ENCODE measurements at places on chromosomes 3 and 15.

DNA sequence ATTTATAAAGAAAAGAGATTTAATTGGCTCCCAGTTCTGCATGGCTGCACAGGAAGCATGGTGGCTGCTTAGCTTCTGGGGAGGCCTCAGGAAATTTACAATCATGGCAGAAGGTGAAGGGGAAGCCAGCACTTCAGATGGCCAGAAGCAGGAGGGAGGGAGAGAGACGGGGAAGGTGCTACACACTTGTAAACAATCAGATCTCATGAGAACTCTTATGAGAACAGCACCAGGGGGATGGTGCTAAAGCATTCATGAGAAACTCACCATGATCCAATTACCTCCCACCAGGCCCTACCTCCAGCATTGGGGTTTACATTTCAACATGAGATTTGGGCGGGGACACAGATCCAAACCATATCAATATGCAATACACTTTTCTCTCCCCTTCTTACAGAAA lies 73.7 kb downstream of the ECT2 start:
- no peak for DNase-seq

- DNase-seq = peak; percentile 88
Measured at GRCh38 chr3:46909535-46910161, 32.1 kb downstream of the PTH1R start.

GRCh38 chr3:182308328-182308727 lies 485.0 kb upstream of the ATP11B start:
- DNase-seq = no peak

DNA sequence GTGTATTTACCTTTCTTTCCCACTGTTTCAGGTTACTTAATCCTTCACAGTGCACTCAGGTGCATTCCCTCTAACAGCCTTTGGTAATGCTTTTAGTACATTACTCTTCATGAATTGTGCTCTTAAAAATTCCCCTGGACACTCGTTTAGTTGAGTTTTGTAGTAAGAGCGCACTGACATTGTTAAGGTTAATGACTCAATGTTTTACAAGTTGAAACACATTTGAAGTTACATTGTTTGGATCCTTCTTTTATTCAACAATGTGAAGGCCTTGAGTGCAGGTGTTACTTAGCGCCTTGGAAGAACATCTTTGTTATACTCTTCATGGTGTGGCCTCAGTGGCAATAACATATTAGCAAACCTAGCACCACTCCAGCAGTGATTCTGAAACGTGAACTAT lies 739.6 kb downstream of the NAALADL2 start:
- DNase-seq = no peak

GRCh38 chr3:62119139-62119538 lies 254.2 kb downstream of the FEZF2 start:
- no peak for DNase-seq

- no peak for DNase-seq
Measured at GRCh38 chr15:50893976-50894375, 14.5 kb upstream of the AP4E1 start.

GRCh38 chr3:182631183-182632076 lies 161.9 kb upstream of the ATP11B start:
- DNase-seq = no peak

- no peak for DNase-seq
Measured at GRCh38 chr3:28590860-28591259, 242.2 kb upstream of the AZI2 start.

DNA sequence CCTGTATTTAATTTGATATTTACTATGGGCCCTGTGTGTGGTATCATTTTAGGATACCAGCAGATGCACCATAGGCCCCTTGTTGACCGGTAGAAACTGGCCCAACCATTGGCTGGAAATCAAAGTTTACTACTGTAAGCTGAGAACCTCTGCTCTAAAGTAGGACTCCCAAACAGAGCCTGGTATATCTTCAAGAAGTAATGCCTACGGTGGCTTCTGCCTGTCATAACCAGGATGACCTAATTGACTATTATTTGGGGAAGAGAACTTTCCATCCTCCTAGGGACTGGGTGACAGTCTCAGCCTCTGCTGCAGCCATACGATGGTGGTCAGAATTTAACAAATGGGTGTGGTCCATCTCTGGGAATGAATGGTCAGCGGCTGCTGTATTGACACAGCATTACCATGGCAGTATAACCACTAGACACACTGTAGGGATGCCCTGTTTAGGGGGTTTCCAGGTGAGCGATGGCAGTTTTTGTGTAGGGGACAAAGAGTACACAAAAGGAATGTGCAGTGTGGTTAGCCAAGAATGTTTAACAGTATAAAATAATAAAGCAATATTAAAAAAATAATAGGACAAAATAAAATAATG lies 37.3 kb downstream of the RARB start:
- DNase-seq = no peak

- no peak for DNase-seq
Measured at GRCh38 chr15:100779331-100780207, 100.1 kb upstream of the ALDH1A3 start.

DNA sequence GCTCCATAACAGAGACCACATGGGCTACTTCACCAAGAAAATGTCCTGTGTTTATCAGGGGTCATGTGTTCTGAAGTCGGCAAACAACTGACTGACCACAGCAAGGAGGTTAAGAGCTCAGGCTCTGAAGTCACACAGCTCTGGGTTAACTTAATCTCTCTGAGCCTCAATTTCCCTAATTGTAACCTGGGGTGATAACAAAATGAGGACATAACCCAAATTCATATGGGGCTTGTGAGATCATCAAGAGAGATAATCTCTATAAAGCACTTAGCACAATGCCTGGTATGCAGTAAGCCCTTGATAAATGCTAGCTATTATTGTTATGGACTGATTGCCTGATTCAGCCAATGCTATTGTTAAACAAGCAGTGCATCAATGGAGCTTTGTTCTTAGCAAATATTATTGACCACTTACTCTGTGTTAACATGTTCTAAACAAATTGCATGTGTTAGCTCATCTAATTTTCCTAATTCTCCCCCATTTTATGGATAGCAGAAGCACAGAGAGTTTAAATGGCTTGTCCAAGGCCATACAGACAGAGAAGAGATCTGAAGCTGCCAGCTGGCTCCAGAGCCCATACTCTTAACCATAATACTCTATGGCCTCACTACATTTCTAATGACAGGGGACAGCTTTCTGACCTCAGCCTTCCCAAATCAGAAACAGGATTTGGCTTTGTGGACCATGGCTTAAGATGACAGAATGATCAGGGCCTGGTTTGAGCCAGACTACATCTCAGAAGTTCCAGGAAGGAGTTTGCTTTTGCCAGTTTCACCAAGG lies 78.3 kb downstream of the SHQ1 start:
- no peak for DNase-seq

GRCh38 chr3:160677459-160677881 lies 510 bp downstream of the ARL14 start:
- DNase-seq = peak; percentile 24

DNA sequence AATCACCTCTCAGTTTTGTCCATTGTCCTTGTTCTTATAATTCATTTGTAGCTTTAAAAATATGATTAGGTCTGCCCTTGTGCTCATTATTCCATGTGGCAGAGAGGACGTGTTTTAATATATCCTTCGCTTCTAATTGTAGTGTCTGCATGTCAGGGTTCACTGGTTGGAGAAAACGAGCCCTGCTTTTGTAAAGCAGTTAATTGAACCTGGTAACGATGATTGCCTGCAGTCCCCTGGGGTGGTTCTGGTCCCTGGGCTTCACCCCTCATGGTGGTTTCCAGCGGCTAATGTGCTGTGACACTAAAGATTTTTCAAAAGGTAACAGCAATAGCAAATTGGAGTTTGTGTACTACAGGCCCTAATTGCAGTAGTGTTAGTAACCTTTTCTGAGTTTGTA lies 299.6 kb downstream of the CACNA2D3 start:
- no peak for DNase-seq

DNA sequence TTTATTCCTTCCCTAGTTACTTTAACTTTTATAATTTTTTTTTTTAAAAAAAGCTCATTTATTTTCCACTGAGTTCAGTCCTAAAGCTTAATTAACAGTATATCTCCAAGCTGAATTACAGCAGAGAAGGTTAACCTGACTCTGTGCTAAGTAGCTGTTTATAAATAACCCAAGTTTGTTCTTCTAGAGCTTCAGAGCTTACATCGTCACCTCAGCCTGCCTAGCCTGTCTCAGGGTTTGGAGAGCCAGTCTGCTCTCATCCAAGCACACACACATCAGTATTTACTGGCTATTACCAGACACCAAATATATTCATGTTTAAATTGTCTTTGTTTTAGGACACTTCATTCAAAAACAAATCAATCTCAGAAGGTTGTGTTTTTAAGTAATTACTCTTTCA lies 154.9 kb downstream of the CDIN1 start:
- DNase-seq = no peak
